A549 treated with Hydrocortisone at 1 μM for 4 hours (cell line): ENCODE measurements at places on chromosomes 13 and 19. TPM values are rescaled to one million over a fixed set of nuclear protein-coding genes. Genes with fewer than 3 reads are reported as not detected.

The VSTM2B gene
- total RNA-seq, result not detected in 5 replicates

The ZNF714 gene
- total RNA-seq, result 2.1 to 4.0 TPM (median 3.1 TPM) in 5 replicates

The SMIM7 gene
- 69.9 to 76.9 TPM (median 72.1 TPM) in 5 replicates for total RNA-seq

The NTN5 gene
- total RNA-seq, result 0.12 to 0.20 TPM (median 0.16 TPM) in 5 replicates

The NAPSA gene
- 0.65 to 1.3 TPM (median 0.76 TPM) in 5 replicates for total RNA-seq

The PDX1 gene
- 0.05 to 0.12 TPM (median 0.06 TPM) in 4 of 5 replicates, not detected in the other for total RNA-seq

The TEKTIP1 gene
- 0.20 to 0.23 TPM in 2 of 5 replicates, not detected in the others for total RNA-seq

The ATP7B gene
- 1.8 to 3.0 TPM (median 2.6 TPM) in 5 replicates for total RNA-seq

The TNFSF9 gene
- total RNA-seq, result 2.3 to 4.8 TPM (median 4.5 TPM) in 5 replicates

The GNA15 gene
- total RNA-seq, result 0.05 to 0.15 TPM (median 0.09 TPM) in 3 of 5 replicates, not detected in the others

The MADCAM1 gene
- 0.12 to 0.41 TPM (median 0.30 TPM) in 5 replicates for total RNA-seq

The PRRG2 gene
- 0.78 to 1.3 TPM (median 0.84 TPM) in 5 replicates for total RNA-seq

The SERPINE3 gene
- total RNA-seq, result 0.07 TPM in 1 of 5 replicates, not detected in the others

The DACH1 gene
- not detected in 5 replicates for total RNA-seq

The KIR2DL1 gene
- 0.05 TPM in 1 of 5 replicates, not detected in the others for total RNA-seq

The FGF22 gene
- total RNA-seq, result 0.37 to 0.75 TPM (median 0.55 TPM) in 5 replicates

The ZSCAN18 gene
- total RNA-seq, result 1.9 to 3.0 TPM (median 2.7 TPM) in 5 replicates
